ENCODE measurements at places on chromosomes 16 and 17.

DNA sequence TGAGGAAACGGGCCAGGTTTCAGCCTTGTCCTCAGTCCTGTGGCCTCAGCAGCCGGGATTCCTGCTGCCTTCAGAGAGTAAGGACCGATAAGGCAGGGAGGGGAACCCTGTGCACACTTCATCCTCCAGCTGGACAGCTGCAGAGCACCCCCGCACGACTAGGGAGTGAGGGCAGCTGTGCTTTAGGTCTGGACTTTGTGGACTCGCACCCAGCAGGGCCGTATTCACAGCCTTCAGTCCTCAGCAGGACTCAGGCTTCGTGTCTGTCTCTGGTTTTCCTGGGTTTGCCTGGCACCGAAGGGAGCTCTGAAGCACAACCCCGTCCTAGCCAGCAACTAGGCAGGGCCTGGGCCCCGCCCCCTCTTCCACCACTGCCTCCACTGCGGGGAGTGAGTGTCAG is 45.8 kb upstream of the CACNG5 start:
- DNase-seq, result peak; percentile 55

GRCh38 chr17:76972046-76972641 is 103.9 kb downstream of the MGAT5B start:
- DNase-seq, result no peak

- DNase-seq, result peak; percentile 99
Measured at GRCh38 chr17:15341385-15341849, at the start of gene TEKT3. Gene TEKT3, minus strand, starts transcription at chr17:15341597. Its CDS starts 10,012 bp downstream, at chr17:15331585.

GRCh38 chr17:3535253-3535995 is 22.2 kb downstream of the TRPV3 start:
- peak; percentile 94 for DNase-seq

- DNase-seq, result no peak
Measured at GRCh38 chr16:73771196-73772064, 525.2 kb upstream of the PSMD7 start.

- DNase-seq, result no peak
Measured at GRCh38 chr16:52491216-52491615, 55.7 kb downstream of the TOX3 start.

DNA sequence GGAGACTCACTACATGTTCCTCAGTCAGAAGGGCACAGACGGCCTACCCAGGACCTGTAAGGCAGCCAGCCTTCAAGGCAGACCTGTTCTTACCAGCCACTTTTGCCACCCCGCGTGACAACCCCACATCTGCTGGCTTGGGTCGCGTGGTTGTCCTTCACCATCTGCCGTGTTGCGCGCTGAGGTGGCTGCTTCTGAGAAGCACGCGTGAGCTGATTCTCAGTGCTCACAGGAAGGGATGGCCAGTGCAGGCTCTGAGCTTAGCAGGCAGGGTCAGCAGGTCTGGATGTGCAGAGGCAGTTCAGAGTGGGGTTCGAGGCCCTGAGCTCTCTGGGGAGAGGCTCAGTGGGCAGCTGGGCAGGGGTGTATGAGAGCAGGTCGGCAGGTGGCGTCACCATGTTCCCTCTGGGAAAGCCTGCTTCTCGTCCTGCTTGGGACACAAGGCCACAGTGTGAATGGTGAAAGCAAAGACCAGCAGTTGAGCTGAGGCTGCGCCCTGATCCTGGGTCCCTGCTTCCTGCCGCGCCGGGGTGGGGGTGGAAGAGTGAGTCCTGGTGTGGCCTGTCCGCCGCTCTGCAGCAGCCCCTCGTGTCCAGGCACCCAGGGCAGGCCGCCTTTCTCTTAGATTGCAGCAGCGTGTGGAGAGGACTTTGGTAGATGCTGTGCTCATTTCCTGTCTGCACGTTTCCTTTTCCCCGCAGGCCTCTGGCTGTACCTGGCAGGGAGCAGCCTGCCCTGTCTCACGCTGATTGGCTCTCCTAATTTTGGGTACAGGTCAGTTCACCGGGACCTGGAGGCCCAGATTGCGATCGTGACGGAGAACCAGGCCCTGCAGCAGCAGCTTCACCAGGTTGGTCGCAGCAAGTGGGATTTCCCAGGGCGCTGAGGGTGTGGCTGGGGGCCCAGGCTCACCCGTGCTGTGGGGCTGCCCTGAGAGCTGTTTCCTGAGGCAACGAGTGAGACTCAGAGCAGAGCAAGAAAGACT is 36.0 kb downstream of the PGS1 start:
- DNase-seq, result no peak

GRCh38 chr17:51352798-51353197 is 92.5 kb downstream of the UTP18 start:
- DNase-seq, result no peak

- no peak for DNase-seq
Measured at GRCh38 chr16:31862761-31863160, 10.8 kb upstream of the ZNF267 start.

DNA sequence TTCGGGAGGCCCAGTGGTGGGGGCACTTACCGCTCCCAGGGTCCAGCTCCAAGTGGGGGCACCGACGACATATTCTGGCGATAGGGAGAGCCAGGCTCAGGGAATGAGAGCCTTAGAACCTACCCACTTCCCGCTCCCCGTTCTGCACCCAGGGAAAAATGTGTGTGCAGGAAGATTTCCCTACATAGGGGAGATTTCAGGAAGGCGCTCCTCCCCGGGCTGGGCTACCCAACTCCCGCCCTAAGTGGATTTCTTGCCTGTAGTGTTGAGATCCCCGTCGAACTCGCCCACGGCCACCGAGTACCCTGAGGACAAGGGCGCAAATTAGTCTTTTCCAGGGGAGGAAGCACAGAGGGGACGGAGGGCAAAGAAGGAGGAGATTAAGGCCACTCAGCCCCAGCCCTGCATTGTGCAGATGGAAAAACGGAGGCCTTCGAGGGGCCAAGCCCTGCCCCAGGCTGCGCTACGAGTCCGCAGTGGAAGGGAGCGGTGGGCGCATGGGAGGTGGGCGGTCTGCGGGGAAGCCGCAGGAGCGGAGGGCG is 5.1 kb downstream of the ITGA2B start:
- no peak for DNase-seq

GRCh38 chr17:55386796-55387332 is 34.8 kb downstream of the MMD start:
- no peak for DNase-seq

DNA sequence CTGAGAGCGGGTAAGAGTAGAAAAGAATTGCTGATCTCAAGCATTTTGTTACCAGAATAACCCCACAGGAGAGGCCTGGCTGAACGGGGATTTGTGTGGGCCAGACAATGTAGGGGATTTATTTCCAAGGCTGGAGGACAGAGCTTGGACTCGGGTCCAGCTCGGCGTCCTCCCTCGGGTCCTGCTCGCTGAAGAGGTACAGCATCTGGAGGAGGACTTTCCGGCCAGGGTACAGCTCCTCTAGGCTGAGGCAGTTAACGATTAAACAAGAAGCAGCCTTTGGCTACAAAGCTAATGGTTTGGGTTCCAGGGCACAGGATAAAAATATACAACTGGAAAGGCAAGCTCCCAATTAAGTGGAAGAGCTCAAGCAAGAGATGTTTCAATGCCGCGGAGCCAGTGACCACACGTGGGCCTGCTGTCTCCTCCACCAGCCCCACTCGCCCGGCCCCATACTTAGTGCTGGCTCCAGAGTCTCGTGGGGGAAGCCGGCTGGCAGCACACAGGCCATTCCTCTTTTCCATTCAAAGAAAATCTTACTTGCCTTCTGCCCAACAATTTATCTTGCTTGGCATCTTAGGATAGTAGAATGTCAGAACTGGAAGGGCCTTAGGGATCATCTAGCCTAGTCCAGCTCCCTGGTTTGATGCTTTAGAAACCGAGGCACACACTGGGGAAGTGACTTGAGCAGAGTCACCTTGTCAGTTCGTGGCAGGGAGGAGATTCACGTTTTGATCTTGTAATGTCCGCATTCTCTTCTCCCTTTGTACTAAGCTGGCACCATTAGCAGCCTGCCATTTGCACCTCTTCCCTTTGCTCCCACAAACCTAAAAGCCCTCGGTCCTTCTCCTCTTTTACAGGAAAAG is 85.9 kb upstream of the TBX2 start:
- DNase-seq, result peak; percentile 39

GRCh38 chr16:66115373-66115772 is 251.1 kb upstream of the CDH5 start:
- DNase-seq, result no peak

GRCh38 chr17:55622547-55622946 is 100.1 kb downstream of the TMEM100 start:
- DNase-seq, result no peak

- DNase-seq, result no peak
Measured at GRCh38 chr17:66347661-66348514, 45.5 kb downstream of the PRKCA start.

- peak; percentile 70 for DNase-seq
Measured at GRCh38 chr16:29729116-29729521, 16.7 kb downstream of the C16orf54 start.

DNA sequence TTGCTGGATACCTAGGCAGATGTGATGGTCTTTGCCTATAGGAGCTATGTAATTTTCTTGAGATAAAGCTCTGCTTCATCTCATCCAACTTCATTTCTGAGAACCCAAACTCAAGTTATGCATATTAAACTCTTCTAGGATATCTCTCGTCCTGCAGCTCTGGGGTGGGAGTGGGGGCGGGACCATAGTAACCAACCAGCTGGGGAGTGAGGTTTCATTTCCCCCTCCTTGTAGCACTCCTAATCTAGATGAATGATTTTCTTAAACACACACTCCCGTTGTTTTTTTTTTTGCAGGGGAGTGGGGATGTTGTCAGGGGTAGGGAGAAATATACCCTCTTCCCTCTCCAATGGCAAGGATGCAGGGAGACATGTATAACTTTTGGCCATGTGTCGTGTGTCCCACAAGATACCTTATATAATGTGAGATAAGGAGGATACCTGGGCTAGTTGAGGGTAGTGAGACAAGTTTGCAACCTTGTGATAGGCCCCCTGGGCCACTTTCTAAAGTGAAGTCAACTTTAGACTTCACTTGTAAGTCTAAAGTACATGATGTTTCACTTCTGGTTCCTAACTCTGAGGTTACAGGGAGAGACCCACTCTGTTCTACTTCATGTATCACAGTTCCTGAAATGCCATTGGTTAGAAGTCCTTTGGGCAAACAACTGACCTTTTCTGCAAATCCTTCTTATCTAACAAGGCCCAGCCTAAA is 10.5 kb upstream of the HEATR6 start:
- no peak for DNase-seq

GRCh38 chr16:72128701-72129100 is 35.1 kb downstream of the DHX38 start:
- DNase-seq, result peak; percentile 92

DNA sequence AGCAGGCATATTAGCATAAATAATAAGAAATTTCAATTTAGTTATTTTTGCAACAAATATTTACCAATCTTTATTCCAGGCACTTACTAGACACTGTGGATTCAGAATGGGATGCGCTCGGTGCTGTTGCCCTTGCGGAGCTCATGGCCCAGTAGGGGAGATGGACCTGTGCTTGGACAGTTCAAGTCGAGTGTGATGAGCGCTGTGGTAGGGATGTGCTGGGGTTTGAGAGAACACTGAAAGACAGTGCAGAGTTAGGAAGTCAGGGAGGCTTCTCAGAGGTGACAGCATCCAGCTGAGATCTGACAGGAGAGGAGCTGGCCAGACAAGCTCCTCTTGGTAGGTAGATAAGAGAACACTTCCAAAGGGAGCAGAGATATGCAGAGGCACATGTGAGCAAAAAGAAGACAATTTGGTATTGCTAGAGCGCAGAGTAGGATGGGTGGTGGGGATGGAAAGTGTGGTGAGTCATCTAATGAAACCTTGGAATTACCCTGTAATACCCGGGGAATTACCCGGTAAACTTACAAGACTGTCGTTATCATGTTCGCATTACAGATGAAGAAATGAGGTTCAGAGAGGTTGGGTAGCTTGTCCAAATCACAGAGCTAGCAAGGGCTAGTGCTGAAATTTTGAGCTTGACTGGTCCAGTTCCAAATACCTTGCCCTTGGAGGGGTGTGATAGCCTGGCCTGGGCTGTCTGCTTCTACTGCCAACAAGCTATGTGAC is 298.1 kb upstream of the N4BP1 start:
- DNase-seq, result no peak

DNA sequence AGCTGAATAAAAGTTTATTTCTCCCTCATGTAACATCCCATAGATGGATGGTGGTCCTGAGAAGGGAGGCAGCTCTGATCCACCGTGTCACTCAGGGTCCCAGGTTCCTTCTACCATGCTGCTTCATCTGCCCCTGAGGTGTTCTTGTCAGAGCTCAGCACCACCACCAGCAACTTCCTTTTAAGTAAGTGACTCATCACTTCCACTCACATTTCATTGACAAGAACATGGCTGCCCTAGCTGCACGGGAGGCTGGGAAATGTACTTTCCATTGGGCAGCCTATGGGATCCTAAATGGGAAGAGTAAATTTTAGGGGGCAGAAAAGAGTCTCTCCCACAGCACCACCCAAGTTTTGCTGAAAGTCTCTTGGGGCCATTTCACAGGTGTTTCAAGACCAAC is 134.7 kb downstream of the USP31 start:
- no peak for DNase-seq

DNA sequence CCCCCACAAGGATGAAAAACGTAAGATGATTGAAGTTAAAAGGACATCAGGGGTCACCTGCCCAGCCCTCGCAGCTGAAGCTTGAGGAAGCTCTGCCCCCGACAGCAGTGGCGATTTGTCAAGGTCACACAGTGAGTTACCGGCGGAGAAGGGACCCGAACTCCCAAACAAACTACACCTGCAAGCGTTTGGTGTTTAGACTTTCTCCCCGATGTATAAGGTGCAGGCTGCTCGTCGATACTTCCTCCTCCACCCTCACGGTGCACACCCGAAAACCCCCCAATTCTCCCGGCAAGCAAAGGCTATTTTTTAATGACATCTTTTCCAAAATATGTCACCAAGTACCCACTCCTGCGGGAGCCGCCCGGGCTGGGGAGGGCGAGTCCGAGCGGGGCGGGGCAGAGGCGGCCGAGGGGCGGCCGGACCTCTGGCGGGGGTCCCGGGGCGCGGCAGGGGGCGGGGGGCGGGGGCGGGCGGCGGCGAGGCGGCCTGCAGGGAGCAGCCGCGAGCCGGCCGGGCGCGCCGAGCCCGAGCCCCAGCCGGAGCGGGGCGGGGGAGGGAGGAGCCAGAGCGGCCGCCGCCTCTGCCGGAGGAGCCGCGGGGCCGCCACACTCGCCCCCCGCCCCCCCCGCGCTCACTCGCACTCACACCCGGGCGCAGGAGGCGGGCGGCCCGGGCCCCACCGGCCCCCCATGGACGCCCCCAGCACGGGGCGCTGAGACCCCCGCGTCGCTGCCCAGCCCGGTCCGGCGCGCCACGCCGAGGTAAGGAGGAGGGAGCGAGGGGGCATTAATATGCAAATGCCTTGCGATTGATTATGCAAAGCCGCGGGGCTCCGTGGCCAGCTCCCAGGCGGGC is at the start of gene THRA:
Gene THRA, plus strand, starts transcription at position 637 of the 858 bp plus-strand sequence. CDS start 11,524 bp downstream, outside the sequence.
- peak; percentile 89 for DNase-seq
